ENCODE measurements at places on chromosomes 16 and 17. TPM values are rescaled to one million over a fixed set of nuclear protein-coding genes. Genes with fewer than 3 reads are reported as not detected.

DNA sequence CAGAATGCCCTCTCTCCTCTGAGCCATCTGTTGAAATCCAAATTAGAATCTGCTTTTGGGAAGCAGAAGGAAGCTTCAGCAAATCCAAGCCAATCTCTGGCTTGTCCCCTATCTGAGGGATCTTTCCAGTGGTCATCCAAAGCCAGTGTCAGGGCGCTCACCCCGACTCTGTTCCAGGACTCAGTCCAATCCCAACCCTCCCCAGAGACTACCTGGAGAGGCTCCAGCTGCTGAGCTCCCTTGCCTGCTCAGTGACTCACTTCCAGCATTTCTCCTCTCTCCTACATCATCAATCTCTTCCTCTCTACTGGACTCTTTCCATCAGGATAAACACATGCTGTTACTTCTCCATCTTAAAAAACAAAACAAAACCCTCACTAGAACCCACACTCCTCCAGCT, 2.4 kb downstream of the MATCAP1 start:
- no peaks in the 10 kb centered on the region for H3K27me3 ChIP-seq
- peaks cover 19% of the 10 kb centered on the region for H3K4me1 ChIP-seq
- no peaks in the 10 kb centered on the region for H3K36me3 ChIP-seq
- no peak for DNase-seq
- no peak overlapping the region for H3K27ac ChIP-seq

Gene METTL26
- total RNA-seq, result 83.4 TPM

DNA sequence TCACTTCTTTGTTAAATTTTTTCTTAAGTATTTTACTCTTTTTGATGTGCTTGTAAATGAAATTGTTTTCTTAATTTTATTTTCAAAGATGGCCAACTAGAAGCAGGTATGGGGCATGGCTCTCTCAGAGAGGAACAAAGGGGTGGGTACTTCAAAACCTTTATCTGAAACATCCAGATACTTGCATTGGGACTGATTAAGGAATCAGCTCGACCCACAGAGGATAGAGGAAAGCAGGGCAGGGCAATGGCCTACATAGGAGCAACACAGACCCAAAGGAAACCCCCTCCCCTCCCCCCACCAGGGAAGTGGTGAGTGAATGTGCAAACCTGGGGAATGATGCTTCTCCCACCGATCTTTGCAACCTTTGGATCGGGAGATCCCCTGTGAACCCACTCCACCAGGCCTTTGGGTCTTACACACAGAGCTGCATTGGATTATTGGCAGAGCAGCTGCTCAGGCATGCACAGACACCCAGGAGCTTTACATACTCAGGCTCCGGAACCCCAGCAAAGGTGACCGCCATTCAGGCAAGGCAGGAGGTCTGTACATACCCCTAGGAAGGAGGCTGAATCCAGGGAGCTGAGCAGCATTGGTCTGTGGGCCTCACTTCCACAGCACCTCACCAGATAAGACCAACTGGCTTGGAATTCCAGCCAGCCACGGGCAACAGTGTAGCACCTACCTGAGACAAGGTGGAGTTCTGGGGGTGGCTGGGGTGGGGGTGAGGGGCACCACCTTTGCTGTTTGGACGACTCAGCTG, 3.0 kb upstream of the CCR7 start:
- H3K4me1 ChIP-seq, result no peaks in the 10 kb centered on the region
- no peak overlapping the region for H3K4me3 ChIP-seq
- no peak for DNase-seq
- no peaks in the 10 kb centered on the region for H3K36me3 ChIP-seq
- H3K27me3 ChIP-seq, result no peaks in the 10 kb centered on the region

Gene C16orf96
- not detected for total RNA-seq

- H3K4me3 ChIP-seq, result no peak overlapping the region
- DNase-seq, result no peak
- no peak overlapping the region for H3K27ac ChIP-seq
- no peaks in the 10 kb centered on the region for H3K27me3 ChIP-seq
Observed at GRCh38 chr16:65494080-65494479, 372.2 kb upstream of the CDH11 start.

Gene UBALD2
- 9.9 TPM for total RNA-seq

- no peak overlapping the region for H3K4me3 ChIP-seq
- no peak overlapping the region for H3K27ac ChIP-seq
- no peaks in the 10 kb centered on the region for H3K4me1 ChIP-seq
- DNase-seq, result no peak
- H3K27me3 ChIP-seq, result no peaks in the 10 kb centered on the region
Observed at GRCh38 chr16:5560084-5560483, 462.5 kb upstream of the EEF2KMT start.

Gene KRT15
- not detected for total RNA-seq

Gene MT1X
- 320 TPM for total RNA-seq

- no peaks in the 10 kb centered on the region for H3K36me3 ChIP-seq
- peak; percentile 65 for DNase-seq
- no peaks in the 10 kb centered on the region for H3K27me3 ChIP-seq
- H3K4me1 ChIP-seq, result peaks cover 33% of the 10 kb centered on the region
- no peak overlapping the region for H3K4me3 ChIP-seq
- H3K27ac ChIP-seq, result no peak overlapping the region
Observed at GRCh38 chr17:21280081-21280518, 4.4 kb upstream of the MAP2K3 start.

DNA sequence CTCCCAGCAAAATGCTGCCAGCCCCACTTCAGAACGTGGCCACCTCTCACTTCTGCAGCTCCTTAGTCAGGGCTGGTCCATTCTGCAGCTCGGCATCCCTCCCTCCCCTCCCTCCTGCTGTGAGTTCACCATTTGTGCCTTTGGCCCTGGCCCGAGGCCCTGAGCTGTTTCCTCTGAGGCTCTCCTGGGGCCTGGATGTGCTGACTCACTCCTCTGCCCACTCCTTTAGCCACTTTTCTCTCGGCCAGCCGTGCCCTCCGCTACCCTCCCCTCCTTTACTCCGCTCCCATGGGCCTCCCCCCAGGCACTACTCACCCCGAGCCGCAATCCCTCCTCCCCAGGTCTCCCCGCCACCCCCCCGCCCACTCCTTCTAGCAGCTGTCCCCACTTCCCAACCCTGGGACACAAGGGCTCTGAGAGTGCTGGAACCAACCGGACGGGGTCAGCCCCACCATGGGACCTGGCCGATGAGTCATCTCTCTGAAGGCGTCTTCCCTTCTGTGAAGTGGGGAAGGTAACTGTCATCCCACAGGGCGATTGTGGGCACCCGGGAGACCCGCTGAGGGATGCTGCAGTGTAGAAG, 11.5 kb downstream of the KCNG4 start:
- H3K4me1 ChIP-seq, result peaks cover 12% of the 10 kb centered on the region
- H3K36me3 ChIP-seq, result no peaks in the 10 kb centered on the region
- H3K27me3 ChIP-seq, result no peaks in the 10 kb centered on the region
- peak; percentile 72 for DNase-seq

DNA sequence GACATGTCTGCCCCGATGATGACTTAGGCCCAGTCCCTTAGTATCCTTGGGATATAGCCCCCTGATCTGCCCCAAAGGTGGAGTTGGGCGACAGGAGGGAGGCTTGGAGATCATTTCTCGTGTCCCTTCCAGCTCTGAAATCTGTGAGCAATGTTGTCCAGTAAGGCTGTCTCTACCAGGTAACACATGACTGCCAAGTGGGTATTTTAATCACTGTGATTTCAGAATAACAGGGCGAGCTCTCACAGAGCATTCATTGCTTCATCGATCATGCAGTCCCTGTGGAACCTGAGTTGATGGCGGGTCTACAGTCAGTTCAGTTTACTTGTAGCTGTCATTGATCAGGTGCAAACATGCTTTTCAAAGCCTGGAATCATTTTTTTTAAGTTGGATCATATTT, 39.2 kb downstream of the KSR1 start:
- no peak for DNase-seq
- no peak overlapping the region for H3K4me3 ChIP-seq

Gene MRPL27
- 42.9 TPM for total RNA-seq

DNA sequence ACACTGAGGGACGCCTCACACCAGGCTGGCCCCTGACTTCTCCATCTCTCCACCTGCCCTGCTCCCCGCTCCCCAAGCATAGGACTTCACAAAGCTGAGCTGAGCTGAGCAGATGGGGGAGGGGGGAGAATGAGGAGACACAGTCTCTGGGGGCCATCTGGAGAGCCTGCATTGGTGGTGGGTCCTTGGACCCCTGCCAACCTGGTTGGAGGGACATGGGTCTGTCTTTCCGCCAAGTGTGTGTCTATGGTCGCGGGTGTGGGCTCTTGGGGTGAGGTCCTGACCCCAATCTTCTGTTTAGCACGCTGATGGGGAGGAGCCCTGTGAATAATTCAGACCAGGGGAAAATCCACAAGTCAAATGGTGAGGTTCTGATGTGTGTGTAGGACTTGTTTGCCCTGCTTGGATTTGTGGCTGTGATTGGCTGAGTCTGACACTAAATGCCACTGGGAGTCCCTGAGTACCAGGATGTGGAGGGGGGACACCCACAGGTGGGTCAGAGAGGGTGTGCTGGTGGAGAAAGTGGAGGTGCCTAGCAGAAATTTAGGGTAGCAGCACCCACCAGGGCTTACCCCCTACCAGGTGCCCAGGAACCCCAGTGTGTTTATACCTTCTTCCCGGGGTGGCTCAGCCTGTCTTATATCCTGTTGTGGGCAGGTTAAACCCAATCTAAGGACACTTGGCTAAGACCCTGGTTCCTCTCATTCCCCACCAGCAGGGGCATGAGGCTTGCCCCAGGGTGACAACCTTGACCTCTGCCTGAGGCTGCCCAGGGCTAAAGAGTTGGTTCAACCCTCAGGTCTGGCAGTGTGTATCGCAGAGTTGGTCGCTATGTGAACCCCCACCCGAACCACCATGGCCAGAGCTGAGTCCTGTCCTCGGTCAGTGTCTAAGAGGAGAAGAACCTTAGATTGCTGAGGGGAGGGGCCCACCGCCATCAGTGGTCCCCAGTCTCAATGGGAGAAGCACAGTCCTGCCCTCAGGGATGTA, 2.1 kb downstream of the FMNL1 start:
- H3K27me3 ChIP-seq, result no peaks in the 10 kb centered on the region
- H3K4me3 ChIP-seq, result peak overlapping the region; percentile 70
- H3K27ac ChIP-seq, result no peak overlapping the region
- no peak for DNase-seq
- H3K4me1 ChIP-seq, result peaks cover 12% of the 10 kb centered on the region
- H3K36me3 ChIP-seq, result no peaks in the 10 kb centered on the region

Gene CLEC10A
- total RNA-seq, result 3.2 TPM

Gene CYGB
- total RNA-seq, result 8.3 TPM

DNA sequence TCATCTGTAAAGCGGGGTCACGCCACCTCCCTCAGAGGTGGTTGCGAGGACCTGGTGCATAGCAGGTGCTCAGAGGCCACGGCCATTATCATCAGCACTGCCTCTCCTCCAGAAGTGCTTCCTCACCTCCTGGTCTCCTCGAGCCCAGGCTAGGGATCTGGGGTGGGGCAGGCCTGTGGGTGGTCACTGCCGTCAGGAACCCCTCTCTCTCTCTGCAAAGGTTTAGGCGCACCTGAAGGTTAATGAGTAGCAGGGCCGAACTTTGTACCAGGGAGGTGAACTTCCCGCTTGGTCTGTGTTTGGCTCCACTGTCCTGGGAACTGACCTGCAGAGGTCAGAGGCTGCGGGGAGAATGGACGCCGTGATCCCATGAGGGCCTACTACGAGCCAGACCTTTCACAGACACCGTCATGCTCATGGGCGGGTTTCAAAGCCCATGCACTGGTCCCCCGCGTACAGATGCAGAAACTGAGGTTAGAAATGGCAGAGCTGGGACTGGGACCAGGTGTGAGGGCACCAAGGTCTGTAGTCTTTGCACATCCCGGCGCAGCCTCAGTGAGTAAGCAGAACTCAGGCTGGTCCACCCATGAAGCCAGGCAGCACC, 13.8 kb downstream of the JUP start:
- H3K4me1 ChIP-seq, result peaks cover 43% of the 10 kb centered on the region
- H3K27me3 ChIP-seq, result no peaks in the 10 kb centered on the region
- no peak overlapping the region for H3K27ac ChIP-seq
- no peak overlapping the region for H3K4me3 ChIP-seq
- H3K36me3 ChIP-seq, result peaks cover 40% of the 10 kb centered on the region

GRCh38 chr17:27413315-27413714, 42.9 kb upstream of the KSR1 start:
- no peaks in the 10 kb centered on the region for H3K27me3 ChIP-seq
- no peak overlapping the region for H3K4me3 ChIP-seq
- no peak overlapping the region for H3K27ac ChIP-seq
- no peaks in the 10 kb centered on the region for H3K36me3 ChIP-seq
- H3K4me1 ChIP-seq, result peaks cover 7% of the 10 kb centered on the region
- DNase-seq, result no peak

DNA sequence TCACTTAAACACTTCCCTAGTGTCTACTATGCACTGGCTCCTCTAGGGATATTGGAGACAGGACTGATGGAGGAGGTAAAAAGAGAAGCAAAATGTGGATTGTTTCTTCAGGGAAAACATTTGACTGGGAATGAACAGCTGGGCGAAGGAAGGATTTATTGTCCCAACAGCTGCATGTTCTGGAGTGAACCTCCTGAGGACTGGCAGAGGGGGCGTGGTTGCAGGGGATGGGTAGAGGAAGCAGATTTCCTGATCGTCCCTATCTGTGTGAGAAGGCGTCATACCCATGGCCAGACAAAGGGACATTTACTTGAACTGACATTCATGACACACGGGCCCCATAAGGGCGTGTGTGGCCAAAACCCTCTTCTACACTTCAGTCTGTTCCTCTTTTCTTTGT, 321.5 kb downstream of the MAP2K4 start:
- DNase-seq, result no peak
- no peak overlapping the region for H3K4me3 ChIP-seq
- H3K27me3 ChIP-seq, result no peaks in the 10 kb centered on the region
- no peaks in the 10 kb centered on the region for H3K4me1 ChIP-seq
- no peak overlapping the region for H3K27ac ChIP-seq

Gene UTS2R
- not detected for total RNA-seq

GRCh38 chr16:75420987-75421819, 12.1 kb downstream of the CFDP1 start:
- no peak for DNase-seq
- peak overlapping the region; percentile 24 for H3K27ac ChIP-seq
- peak overlapping the region; percentile 52 for H3K4me3 ChIP-seq
- H3K4me1 ChIP-seq, result peaks cover 40% of the 10 kb centered on the region

DNA sequence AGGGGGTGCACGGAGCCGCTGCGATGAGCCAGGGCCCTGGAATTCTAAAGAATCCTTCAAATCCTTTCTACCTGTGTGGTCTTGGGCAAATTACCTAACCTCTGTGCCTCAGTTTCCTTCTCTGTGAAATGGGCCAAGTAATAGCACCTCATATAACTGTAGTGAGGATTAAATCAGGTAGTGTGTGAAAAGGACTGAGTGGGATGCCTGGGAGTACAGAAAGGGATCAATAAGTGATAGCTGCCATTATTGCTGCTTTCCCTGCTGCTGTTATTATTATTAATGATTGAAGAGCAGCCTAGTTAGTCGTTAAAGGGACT, 958 bp downstream of the SCNN1G start:
- H3K4me3 ChIP-seq, result no peak overlapping the region
- no peaks in the 10 kb centered on the region for H3K36me3 ChIP-seq
- no peak for DNase-seq
- H3K27ac ChIP-seq, result no peak overlapping the region

DNA sequence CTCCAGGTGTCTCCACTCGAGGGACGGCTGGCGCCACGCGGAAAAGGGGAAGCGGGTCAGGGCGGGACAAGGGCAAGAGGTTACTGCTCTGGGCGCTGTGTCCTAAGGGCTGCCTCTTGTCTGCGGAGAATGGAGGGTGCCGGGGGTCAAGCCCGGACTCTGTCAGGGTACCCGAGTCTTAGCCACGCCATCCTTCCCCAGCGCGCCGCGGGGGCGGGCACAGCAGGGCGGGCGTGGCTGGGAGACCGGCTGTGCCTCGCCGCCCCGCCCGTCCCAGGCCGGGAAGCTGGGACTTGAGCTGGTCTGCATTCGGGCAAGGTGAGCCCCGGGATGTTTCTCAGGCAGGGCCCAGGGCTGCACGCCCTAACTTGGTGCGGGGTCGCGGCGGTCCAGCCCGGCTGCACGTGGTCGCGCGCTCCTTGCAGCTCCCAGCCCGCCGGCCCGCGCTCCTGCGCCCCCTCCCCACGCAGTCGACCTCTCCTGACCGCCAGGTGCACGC, 6.2 kb upstream of the ACTG1 start:
- H3K4me1 ChIP-seq, result peaks cover 58% of the 10 kb centered on the region
- DNase-seq, result no peak
- no peaks in the 10 kb centered on the region for H3K27me3 ChIP-seq
- H3K27ac ChIP-seq, result peak overlapping the region; percentile 100

Data from thoracic aorta (tissue), 2 donors.